ENCODE measurements at places on chromosomes 13 and 19. TPM values are rescaled to one million over a fixed set of nuclear protein-coding genes. Genes with fewer than 3 reads are reported as not detected.

DNA sequence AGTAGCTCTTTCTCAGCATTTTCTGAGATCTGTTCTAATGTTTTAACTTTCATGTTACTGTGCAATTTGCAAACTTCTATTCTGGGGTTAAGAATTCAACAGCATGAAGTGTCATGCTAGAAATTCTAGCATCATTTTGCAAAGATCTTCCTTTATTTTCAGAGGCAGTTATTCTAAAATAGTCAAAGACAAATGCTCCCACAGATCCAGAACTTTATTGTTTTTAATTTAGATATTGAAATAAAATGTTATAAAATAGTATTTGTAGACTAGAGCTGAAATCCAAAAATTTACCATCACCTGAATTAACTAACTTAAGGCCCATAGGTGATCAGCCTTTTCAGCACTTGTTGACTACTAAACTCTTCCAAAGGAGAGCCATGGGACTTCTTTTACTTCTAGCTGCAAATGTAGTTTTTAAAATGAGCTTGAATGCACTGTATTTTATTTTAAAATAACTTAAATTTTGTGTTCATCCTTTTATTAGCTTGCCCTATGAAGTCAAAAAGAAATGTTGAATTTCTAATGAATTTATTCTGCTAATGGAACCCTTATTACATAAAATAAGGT lies 3.2 kb downstream of the MAB21L1 start:
- no peak overlapping the region for H3K27ac ChIP-seq
- DNase-seq: no peak
- peaks cover 82% of the 10 kb centered on the region for H3K27me3 ChIP-seq
- peaks cover 26% of the 10 kb centered on the region for H3K4me1 ChIP-seq
- peaks cover 7% of the 10 kb centered on the region for H3K36me3 ChIP-seq

GRCh38 chr13:62280590-62280989 lies 864.9 kb upstream of the PCDH20 start:
- DNase-seq: no peak
- no peaks in the 10 kb centered on the region for H3K36me3 ChIP-seq

DNA sequence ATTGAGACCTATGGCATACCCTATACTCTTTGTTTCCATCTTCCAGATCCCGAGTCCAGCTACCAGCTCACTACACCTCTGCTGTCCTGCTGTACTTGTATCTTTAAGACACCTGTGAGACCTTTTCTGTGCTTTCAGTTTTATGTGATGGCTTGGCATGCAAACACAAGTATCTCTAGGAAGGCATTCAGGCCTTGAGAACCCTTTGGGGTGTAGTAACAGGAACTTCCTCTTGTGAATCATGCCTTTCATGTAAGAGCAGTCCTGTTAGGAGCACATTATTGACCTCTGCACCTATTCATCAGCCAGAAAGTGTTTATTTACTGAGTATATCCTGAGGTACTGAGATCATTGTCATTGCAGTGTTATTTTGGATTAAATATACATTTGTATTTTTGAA lies 87.0 kb upstream of the HTR2A start:
- H3K36me3 ChIP-seq: no peaks in the 10 kb centered on the region
- H3K4me1 ChIP-seq: peaks cover 7% of the 10 kb centered on the region
- no peak for DNase-seq

GRCh38 chr19:44598880-44599279 lies 14.5 kb upstream of the IGSF23 start:
- H3K27me3 ChIP-seq: no peaks in the 10 kb centered on the region
- H3K4me1 ChIP-seq: no peaks in the 10 kb centered on the region
- no peak overlapping the region for H3K4me3 ChIP-seq
- H3K27ac ChIP-seq: no peak overlapping the region

DNA sequence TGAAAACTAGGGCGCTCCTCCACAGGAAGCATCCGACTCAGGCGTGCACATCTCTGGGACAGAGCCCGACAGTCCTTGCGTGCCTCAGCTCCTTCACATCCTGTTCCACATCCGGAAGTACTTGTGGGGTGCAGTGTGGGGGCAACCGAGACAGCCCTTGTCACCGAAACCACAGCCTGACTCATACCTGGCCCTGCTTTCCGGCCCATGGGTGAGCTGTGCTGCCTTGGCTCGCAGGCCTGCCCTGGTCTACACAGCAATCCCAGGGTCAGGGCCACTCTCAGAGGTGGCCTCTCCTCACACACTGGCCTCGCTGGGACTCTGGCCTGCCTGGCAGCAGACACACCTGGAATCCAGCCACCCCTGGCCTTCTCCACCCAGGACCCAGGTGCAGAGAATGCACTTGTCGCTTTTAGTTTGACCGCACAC lies 100.4 kb downstream of the STK24 start:
- H3K36me3 ChIP-seq: peaks cover 55% of the 10 kb centered on the region
- peaks cover 61% of the 10 kb centered on the region for H3K4me1 ChIP-seq
- DNase-seq: peak; percentile 96
- H3K27me3 ChIP-seq: no peaks in the 10 kb centered on the region
- peak overlapping the region; percentile 96 for H3K27ac ChIP-seq
- peak overlapping the region; percentile 79 for H3K4me3 ChIP-seq

GRCh38 chr13:52001120-52001731 lies 10.0 kb downstream of the ATP7B start:
- no peaks in the 10 kb centered on the region for H3K36me3 ChIP-seq
- no peak overlapping the region for H3K4me3 ChIP-seq
- H3K4me1 ChIP-seq: no peaks in the 10 kb centered on the region
- H3K27ac ChIP-seq: no peak overlapping the region
- peaks cover 18% of the 10 kb centered on the region for H3K27me3 ChIP-seq

GRCh38 chr19:50414864-50415660 lies 3.7 kb upstream of the SPIB start:
- H3K4me3 ChIP-seq: no peak overlapping the region
- H3K27me3 ChIP-seq: peaks cover 8% of the 10 kb centered on the region
- no peak overlapping the region for H3K27ac ChIP-seq
- peaks cover 13% of the 10 kb centered on the region for H3K4me1 ChIP-seq
- DNase-seq: peak; percentile 92

GRCh38 chr19:47427241-47428176 lies 8.2 kb upstream of the MEIS3 start:
- peak overlapping the region; percentile 56 for H3K27ac ChIP-seq
- peaks cover 18% of the 10 kb centered on the region for H3K4me1 ChIP-seq
- peaks cover 35% of the 10 kb centered on the region for H3K27me3 ChIP-seq
- H3K36me3 ChIP-seq: peaks cover 4% of the 10 kb centered on the region
- DNase-seq: peak; percentile 92

DNA sequence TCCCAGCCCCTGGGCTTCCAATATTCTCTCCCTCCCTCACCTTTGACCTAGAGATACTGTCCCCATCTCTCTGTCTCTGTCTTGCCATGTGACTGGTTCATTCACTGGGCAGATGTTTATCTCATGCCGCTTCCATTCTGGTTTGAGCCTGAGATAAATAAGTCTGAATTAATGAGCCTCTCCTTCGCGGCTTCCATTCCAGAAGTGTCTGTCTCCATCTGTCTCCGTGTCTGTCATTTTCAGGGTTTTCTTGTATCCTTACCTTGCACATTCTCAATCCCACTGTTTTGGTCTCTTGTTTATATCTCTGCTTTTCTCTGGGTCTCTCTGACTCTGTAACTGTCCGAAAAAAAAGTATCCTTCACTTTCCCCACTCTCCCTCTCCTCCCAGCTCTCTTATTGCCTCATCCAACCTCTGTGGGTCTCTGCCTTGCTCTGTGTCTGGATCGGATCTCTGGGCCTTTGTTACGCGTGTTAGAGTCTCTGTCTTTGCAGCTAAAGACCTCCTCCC lies 4.3 kb downstream of the SPHK2 start:
- no peaks in the 10 kb centered on the region for H3K27me3 ChIP-seq
- H3K27ac ChIP-seq: peak overlapping the region; percentile 97
- H3K36me3 ChIP-seq: peaks cover 34% of the 10 kb centered on the region
- DNase-seq: peak; percentile 61
- H3K4me1 ChIP-seq: peaks cover 39% of the 10 kb centered on the region

- no peaks in the 10 kb centered on the region for H3K36me3 ChIP-seq
- no peaks in the 10 kb centered on the region for H3K27me3 ChIP-seq
- no peak overlapping the region for H3K27ac ChIP-seq
Observed at GRCh38 chr13:80444240-80445015, 103.5 kb upstream of the SPRY2 start.

GRCh38 chr13:50676602-50677001 lies 166.9 kb downstream of the DLEU7 start:
- H3K4me1 ChIP-seq: no peaks in the 10 kb centered on the region
- H3K4me3 ChIP-seq: no peak overlapping the region

DNA sequence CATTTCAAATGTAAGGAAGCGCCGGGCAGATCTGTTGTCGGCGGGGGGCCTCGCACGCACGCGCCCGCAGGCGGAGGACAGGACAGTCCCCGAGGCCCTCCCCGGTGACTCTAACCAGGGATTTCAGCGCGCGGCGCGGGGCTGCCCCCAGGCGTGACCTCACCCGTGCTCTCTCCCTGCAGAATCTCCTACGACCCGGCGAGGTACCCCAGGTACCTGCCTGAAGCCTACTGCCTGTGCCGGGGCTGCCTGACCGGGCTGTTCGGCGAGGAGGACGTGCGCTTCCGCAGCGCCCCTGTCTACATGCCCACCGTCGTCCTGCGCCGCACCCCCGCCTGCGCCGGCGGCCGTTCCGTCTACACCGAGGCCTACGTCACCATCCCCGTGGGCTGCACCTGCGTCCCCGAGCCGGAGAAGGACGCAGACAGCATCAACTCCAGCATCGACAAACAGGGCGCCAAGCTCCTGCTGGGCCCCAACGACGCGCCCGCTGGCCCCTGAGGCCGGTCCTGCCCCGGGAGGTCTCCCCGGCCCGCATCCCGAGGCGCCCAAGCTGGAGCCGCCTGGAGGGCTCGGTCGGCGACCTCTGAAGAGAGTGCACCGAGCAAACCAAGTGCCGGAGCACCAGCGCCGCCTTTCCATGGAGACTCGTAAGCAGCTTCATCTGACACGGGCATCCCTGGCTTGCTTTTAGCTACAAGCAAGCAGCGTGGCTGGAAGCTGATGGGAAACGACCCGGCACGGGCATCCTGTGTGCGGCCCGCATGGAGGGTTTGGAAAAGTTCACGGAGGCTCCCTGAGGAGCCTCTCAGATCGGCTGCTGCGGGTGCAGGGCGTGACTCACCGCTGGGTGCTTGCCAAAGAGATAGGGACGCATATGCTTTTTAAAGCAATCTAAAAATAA lies 18.2 kb downstream of the IL17D start:
- peak overlapping the region; percentile 69 for H3K4me3 ChIP-seq
- H3K36me3 ChIP-seq: no peaks in the 10 kb centered on the region
- H3K27ac ChIP-seq: no peak overlapping the region
- no peak for DNase-seq

- H3K27ac ChIP-seq: peak overlapping the region; percentile 41
- no peaks in the 10 kb centered on the region for H3K27me3 ChIP-seq
- DNase-seq: no peak
- H3K4me3 ChIP-seq: no peak overlapping the region
Observed at GRCh38 chr13:106883976-106884375, 316.0 kb upstream of the ARGLU1 start.

DNA sequence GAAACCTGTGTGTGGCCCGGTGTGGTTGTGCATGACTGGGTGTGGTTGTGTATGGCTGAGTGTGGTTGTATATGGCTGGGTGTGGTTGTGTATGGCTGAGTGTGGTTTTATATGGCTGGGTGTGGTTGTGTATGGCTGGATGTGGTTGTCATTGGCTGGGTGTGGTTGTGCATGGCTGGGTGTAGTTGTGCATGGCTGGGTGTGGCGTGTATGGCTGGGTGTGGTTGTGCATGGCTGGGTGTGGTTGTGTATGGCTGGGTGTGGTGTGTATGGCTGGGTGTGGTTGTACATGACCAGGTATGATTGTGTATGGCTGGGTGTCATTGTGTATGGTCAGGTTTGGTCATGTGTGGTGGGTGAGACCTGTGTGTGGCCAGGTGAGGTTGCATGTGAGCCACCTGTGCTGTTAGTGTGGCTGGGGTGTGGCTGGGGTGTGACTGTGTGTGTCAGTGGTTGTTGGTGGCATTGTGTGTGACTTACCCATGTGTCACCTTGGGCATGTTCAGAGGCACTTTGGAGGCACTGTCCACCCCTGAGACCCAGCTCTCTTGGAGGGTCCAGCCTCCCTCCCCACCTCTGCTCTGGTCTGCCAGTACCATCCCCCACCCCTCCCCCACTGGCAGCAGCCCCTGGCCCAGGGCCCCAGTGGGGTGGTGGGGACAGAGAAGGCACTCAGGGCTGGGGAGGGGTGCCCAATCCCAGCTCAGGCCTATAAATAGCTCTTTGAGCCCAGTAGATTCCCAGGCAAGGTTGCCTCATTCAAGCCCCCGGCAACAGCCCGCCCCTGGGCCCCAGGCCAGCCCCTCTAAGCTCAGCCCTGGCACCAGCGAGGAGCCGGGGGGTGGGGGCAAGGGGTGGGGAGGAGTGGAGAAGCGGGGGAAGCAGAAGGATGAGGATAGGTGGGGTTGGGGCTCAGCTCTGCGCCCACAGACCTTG lies 3.9 kb upstream of the NCAN start:
- no peak for DNase-seq
- H3K36me3 ChIP-seq: peaks cover 3% of the 10 kb centered on the region

- peaks cover 2% of the 10 kb centered on the region for H3K36me3 ChIP-seq
- peaks cover 51% of the 10 kb centered on the region for H3K4me1 ChIP-seq
- no peak overlapping the region for H3K4me3 ChIP-seq
Observed at GRCh38 chr13:99004978-99005377, 27.1 kb upstream of the DOCK9 start.

- peaks cover 53% of the 10 kb centered on the region for H3K36me3 ChIP-seq
- H3K27me3 ChIP-seq: no peaks in the 10 kb centered on the region
- H3K4me3 ChIP-seq: no peak overlapping the region
- DNase-seq: no peak
Observed at GRCh38 chr13:19658831-19659230, 25.4 kb downstream of the MPHOSPH8 start.

GRCh38 chr13:110312339-110313031 lies 5.4 kb downstream of the COL4A2 start:
- H3K27me3 ChIP-seq: peaks cover 61% of the 10 kb centered on the region
- DNase-seq: no peak
- no peak overlapping the region for H3K27ac ChIP-seq
- H3K36me3 ChIP-seq: peaks cover 2% of the 10 kb centered on the region

DNA sequence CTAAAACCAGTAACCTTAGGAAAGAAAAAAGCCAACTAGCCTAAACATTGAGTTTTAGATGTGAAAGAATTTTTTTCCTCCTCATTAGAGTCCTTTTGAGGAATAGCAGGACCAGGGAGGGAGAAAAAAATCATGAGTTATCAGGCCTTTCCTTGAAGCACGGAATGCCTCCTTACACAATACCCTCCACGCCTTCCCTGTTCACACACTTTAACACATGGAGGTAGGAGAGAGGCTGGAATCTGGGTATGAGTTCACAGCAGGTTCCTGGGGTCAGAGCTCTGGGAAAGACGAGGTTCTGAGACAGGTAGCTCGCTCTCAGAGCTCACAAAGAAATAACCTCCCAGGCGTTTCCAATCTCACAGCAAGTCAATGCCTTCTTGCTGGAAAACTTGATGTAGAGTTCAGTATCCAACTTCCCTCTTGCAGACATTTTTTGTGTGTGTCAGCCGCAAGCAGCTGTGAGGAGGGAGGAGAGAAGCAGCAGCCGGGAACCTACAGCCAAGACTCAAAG lies 716 bp downstream of the ZNF573 start:
- DNase-seq: no peak
- H3K27me3 ChIP-seq: no peaks in the 10 kb centered on the region
- peaks cover 11% of the 10 kb centered on the region for H3K4me1 ChIP-seq
- peak overlapping the region; percentile 96 for H3K4me3 ChIP-seq

KLF12 gene
- total RNA-seq: 20.3 TPM

URAD gene
- not detected for total RNA-seq

TNFSF13B gene
- 2.7 TPM for total RNA-seq

ZNF534 gene
- not detected for total RNA-seq

LHB gene
- total RNA-seq: not detected

CCNA1 gene
- 2.2 TPM for total RNA-seq

ARGLU1 gene
- 96.8 TPM for total RNA-seq

ZNF708 gene
- 10.1 TPM for total RNA-seq

LILRB1 gene
- not detected for total RNA-seq

ZNF569 gene
- 3.4 TPM for total RNA-seq

All from activated CD4-positive, alpha-beta T cell treated with anti-CD3 and anti-CD28 coated beads, Interleukin-2, amount 10 ng/mL, durations not matched to agents 24 days and 14 days (primary cell).